ENCODE measurements at places on chromosomes 6 and 20. TPM values are rescaled to one million over a fixed set of nuclear protein-coding genes. Genes with fewer than 3 reads are reported as not detected.

Gene STMND1
- total RNA-seq: not detected

GRCh38 chr20:42688576-42688975 lies 501.1 kb downstream of the PTPRT start:
- peak; percentile 52 for DNase-seq

DNA sequence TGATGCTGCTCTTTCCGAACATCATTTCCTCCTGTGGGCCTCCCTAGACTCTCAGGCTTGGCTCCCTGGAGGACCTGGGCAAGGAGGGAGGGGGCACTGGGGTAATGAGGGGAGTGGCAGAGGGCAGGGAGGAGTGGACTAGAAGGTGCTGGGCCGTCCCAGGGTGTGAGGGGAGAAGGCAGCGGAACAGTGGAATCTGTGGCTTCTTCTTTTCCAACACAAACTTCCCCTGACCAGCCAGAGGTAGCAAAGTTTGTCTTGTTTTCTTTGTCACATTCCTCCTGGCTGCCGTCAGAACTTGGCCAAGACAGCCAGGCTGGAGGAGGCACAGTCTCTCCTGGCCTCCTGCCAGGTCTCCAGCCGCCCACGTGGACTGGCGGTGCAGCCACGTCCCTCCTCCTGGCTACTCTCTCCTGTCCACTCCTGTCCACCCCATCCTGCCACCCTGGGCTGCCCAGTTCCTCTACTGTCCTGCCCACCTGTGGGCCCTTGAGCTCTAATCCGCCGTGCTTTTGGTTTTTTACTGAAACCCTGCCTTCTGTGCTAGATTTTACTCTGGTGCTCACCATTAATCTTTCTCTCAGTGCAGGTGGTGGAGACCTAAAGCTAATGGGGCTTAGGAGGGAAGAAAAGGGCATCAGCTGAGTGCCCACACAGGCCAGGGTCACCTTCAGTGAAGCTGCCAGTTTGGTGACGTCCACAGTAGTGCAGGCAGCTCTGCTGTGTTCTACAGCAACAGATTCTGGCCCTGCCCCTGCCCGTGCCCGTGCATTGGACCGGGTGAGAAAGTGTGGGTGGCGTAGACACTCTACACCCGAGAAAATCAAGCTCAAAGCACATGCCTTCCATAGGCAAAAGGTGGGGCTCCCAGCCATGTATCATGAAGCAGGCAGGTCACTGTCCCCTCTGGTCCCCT lies 2.8 kb upstream of the CDSN start:
- no peak for DNase-seq

GRCh38 chr6:53070806-53071205 lies 5.6 kb downstream of the FBXO9 start:
- no peak for DNase-seq

DNA sequence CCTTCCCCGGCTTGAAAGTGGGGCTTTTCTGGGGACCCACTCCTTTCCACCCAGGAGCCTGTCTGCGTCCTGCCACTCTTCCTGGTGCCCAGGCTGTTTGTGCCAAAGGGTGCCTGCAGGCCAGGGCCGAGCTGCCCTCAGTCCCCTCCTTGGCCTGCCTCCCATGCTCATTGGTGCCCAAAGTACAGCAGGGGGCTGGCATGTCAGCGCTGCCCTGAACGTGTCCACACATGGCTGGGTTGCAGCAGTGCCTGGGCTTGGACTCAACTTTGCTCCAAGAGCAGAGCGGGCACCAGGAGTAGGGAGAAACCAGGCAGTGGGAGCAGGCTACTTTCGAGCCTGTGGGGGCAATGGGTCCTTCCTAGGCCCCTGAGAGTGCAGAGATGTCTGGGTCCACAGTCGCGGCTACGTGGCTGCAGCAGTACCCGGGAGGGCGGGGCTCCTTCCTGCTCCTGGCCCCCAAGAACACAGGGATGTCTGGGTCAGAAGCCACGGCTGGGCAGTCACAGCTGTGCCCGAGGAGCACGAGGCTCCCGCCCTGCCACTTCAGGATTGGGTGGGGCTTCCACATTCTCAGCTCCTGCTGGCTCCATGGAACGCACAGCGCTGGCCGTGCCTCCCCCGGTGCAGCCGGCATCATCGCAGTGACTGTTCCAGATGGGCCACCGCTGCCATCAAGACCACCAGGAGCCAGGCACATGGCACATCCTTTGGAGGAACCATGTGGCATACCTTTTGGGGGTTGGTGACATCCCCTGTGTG lies 50.0 kb upstream of the CLDN20 start:
- DNase-seq: no peak

- DNase-seq: no peak
These were observed 34.7 kb downstream of the KCNK17 start for GRCh38 chr6:39279539-39279938.

Gene ASIP
- total RNA-seq: not detected

- no peak for DNase-seq
These were observed 90.4 kb upstream of the MCHR2 start for GRCh38 chr6:100084316-100084990.

- DNase-seq: no peak
These were observed 57.7 kb upstream of the HFE start for GRCh38 chr6:26029570-26029856.

DNA sequence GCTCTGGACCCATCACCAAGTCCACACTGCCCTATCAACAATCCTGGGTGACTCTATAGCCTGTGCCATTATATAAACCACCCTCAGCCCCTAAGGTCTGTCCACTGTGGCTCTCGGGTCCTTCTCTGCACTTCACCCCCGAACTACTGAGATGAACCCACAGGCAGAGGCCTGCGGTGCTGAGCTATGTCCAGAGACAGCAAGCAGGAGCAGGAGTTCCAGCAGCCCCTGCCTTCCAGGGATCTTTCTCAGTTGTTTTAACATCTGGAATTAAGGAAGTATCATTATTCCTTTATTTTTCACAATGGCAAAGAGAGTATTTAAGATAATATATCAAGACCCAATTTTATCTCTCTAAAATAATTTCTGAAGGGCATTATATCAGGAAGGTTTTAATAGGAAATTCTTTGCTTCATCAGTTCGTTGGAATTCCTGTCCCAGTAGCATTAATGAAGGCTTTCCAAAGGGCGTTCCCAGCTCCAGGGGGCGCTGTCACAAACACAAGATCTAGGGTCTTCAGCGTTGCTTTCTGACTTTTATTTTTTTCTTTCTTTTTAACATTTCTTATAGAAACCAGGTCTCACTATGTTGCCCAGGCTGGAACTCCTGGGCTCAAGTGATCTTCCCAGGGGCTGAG lies 27.3 kb downstream of the RRBP1 start:
- peak; percentile 80 for DNase-seq

DNA sequence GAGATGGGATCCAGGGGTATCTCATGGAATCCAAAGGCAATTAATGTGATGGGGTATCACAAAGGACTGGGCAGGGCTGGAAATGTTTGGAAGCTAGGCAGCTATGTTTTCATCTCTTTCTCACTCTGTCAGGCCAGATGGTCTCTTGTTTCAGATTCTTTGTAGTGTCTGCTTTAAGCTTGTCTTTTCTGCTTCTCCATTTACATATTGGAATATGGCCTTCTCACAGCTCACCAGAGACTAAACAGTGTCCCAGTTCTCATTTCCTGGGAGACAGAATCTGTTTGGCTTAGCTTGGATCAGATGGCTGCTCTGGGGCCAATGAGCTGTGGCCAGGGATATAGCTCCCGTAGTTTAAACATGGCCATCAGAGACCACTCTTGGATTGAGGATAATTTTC lies 78.9 kb downstream of the SLC35F1 start:
- DNase-seq: no peak

Gene PGC
- 0.62 TPM for total RNA-seq

DNA sequence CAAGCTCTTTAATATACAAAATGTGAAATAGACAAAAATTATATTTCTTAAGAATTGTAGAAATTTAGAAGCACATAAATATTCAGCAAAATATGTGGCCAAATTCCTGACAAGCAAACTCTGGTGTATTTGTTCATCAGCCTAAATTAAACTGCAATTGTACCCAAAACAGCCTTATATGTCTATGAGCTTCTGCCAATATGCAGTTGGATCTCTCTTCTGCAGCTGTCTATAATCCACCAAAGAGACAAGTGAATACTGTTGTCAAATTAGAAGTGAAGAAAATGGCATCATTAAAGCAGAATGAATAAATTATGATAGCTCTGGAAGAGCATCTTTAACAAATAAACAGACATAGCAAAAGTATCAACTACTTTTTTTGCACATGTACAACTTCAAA lies 755.7 kb downstream of the GRIK2 start:
- no peak for DNase-seq

Gene TFAP2B
- not detected for total RNA-seq
